ENCODE measurements at places on chromosomes 16 and 17.
A peak's percentile ranks its signal among the peaks of the same experiment; 100 is the strongest.

DNA sequence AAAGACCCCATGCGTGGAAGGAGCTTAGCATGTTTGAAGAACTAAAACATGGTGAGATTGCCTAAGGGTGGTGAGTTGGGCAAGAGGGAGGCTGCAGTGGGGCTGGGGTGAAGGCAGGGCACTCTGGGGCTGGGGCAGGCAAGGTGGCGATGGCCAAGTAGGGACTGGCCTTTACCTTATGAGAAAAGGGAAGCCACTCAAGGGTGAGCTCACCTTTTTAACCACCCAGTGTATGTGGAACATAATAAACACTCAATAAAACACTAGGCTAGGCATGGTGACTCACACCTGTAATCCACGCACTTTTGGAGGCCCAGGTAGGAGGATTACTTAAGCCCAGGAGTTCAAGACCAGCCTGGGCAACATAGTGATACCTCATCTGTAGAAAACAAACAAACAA is 37.7 kb downstream of the LYRM9 start:
- DNase-seq, result no peak

DNA sequence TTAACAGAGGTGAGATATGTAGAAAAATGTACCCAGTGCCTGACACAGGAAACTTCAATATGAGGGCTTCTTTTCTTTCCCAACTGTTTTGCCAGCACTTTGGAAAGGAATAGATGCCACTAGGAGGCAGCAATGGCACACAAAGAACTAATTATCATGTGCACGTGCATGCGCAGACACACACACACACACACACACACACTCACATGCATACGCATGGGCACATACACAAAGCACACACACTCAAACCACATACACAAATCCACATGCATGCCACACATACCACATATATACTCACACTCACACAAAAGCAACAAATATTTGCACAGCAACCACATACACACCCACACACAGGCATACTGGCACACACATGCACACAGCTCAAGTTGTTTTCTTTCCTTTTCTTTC is 8.8 kb upstream of the CEP112 start:
- peak; percentile 79 for DNase-seq

GRCh38 chr16:3748307-3748706 is 31.0 kb upstream of the TRAP1 start:
- DNase-seq, result no peak

- no peak for DNase-seq
Observed at GRCh38 chr17:17971431-17972125, 622 bp downstream of the TOM1L2 start.
